Liver (tissue), 10 donors: ENCODE measurements at places on chromosomes 6 and 20. TPM values are rescaled to one million over a fixed set of nuclear protein-coding genes. Genes with fewer than 3 reads are reported as not detected.
A peak's percentile ranks its signal among the peaks of the same experiment; 100 is the strongest.

DNA sequence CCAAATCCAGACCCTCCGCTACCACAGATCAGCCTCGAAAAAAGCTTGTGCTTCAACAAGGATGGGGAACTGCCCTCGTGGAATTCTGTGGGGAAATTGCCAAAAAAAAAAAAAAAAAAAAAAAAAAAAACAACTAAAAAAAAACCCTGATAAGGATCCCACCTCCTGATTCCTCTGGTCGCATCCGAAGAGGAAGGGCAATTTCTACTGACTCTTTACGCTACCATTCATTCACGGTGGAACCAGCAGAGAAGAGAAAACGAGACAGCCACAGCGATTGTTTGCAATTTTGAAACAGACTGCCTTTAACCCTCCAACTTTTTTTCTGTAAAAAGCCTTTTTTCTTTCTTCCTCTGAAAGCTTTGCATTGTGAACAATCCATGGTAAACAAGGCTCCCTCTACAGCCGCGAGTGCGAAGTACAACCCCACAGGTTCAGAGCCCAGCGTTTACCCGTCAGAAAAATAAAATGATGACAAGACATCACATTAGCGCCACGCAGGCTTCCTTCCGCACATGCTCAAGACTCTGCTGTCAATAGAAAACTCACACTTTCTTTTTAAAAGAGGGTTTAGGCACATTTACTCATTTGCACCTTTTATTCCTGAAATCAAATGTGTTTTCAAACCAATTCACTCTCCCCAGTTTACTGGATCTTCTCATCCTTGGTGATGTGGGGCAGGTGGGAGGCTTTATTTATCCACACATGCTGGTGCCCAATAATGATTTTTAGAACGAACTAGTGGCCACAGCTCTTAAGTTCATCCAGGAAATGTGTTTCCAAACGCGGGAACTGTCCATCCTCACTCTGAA is 100.0 kb downstream of the NOL4L start:
- peak; percentile 66 for DNase-seq

The C6orf141 gene
- 0.14 TPM for total RNA-seq

DNA sequence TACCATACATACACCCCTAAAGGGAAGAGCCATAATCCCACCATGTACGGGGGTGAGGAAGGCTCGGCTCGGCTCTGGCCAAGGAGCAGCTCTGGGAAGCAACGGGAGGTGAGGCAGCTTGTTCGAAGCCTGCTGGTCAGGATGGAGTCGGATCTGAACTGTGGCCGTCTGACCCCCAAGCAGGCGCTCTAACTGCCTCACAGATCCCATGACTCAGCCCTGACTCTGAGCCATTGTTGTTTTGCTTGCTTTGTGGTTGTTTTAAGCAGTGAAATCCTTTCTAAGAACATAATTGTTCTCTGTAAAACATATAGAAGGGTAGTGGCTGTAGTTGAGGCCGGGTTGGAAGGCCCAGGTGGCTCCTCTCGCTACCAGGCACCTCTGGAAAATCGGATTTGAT is 10.9 kb downstream of the C6orf132 start:
- no peak for DNase-seq

- DNase-seq, result no peak
Observed at GRCh38 chr6:93047033-93047432, 372.3 kb downstream of the EPHA7 start.

GRCh38 chr6:26280407-26280806 is 84.6 kb upstream of the BTN3A2 start:
- DNase-seq, result no peak

GRCh38 chr6:149342525-149342924 is 25.0 kb downstream of the TAB2 start:
- no peak for DNase-seq

DNA sequence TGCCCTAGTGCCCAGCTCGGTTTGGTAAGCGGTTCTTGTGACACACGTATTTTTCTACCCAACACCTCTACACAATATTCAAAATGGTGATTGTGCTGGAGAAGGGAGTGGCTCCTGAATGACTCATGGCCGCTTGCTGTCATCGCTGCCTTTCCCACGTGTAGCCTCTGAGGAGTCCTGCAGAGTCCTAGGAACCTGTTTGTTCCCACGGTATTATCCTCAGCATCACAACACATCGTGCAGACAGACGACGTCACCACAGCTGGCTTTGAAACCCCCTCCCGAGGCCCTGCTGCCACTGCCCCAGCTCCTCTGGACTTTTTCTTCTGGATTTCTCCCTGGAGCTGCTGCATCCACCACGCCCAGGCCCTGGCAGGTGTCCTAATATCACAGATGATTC is 353.5 kb downstream of the SMOC2 start:
- no peak for DNase-seq

GRCh38 chr6:157263146-157263545 is 60.2 kb downstream of the TMEM242 start:
- DNase-seq, result no peak

DNA sequence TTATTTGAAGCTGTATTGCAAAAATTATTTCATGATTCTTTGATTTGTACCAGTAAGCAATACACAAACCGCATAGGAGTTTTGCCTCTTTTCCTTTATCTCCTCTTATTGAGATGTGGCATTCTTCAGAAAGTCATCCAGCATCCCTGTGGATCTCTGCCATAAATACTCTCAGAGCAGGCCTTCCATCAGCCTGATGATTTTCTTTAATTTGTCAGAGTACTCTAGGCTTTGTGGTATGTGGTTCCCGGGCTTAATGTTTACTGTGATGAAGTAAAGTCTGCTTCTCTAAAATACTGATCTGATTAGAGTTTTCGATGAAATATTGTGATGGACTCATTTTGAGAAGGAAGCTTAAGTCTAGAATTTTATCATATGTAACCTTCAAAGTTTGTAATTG is 31.1 kb upstream of the SLC35D3 start:
- no peak for DNase-seq
